ENCODE measurements at places on chromosomes 7 and 10.

DNA sequence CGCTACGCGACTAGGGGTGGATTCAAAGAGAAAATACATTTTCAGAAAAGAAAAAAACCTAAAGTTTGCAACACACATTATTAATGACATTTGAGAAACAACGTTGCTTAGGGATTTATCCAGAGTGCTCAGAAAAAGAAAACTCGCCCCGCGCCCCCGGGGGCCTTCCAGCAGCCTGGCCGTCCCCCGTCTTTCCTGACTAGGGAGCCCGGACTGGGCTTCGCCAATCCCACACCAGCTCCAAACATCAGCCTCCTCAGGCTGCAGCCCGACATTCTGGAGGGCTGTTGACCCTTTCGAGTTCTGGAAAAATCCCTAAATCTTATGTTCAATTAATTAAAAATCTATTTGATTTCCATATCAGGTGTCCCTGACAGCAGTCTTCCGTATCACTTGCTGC, 48.6 kb downstream of the CLEC2L start:
- DNase-seq = no peak

DNA sequence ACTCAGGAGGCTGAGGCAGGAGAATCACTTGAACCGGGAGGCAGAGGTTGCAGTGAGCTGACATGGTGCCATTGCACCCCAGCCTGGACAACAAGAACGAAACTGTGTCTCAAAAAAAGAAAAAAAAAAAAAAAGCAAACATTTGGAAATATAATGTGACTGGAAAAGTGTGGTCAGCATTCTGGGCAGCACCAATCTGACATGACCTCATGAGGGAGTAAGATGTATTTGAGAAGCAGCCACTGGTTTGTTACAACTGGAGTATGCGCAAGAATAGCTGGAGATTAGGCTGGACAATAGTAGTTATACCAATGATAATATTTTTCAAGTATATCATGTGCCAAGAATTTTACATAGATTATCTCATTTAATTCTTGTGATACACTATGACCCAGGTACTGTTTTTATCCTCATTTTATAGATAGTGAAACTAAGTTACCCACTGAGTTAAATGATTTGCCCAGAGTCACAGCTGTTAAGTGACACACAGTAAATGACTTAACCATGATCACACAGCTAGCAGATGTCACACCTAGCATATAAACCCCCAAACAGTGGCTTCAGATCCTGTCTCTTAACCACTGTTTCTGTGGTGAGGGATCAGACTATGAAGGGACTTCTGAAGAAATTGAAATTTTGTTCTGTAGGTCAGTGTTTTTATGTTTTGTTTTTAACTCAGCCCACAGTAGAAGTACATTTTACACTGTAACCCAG, 11.1 kb downstream of the MCU start:
- no peak for DNase-seq

- no peak for DNase-seq
These were observed 976 bp downstream of the NAT16 start for GRCh38 chr7:101179117-101179516.

- no peak for DNase-seq
These were observed 104.5 kb downstream of the VIPR2 start for GRCh38 chr7:159040146-159040545.

DNA sequence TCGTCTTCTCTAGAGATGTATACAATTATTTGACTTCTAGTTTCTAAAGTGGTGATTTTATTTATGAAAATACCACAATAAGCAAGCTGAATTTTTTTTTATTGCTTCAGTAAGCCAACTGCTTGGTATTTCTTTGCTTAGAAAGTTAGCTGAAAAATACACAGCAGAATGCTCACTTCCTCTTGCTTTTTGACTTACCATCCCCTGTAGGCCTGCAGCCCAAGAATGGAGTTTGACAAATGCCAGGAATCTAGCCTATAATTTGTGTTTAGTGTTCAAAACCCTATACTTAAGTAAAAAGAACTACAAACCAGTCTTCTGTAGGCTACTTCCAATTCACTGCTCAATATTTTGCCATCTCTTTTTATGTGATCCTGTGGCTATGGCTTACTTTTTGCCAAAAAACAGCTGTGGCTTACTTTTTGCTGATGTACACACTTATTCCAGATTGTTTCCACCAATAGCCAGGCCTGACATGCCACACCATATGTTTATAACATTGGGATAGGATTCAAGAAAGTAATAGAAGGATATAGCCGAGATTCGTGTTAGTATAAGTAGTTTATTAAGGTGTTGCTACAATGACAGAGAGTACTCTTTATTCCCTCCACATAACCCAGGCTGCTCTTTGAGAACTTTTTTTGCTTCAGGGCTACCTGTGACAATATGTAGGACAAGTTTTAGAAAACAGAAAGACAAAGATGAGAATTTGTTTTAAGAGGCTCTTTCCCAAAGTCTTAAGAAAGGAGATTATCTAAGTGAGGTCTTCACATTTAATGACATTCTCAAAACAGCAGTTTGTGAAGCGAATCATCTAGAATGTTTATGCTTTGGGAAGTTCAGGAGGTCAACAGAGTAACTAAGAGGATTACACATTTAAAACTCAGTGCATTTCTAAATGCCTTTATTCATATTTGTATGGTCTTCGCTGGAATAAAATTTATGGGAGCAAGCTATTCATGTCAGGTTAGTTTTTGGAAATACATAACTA, 263.9 kb upstream of the FZD1 start:
- no peak for DNase-seq

DNA sequence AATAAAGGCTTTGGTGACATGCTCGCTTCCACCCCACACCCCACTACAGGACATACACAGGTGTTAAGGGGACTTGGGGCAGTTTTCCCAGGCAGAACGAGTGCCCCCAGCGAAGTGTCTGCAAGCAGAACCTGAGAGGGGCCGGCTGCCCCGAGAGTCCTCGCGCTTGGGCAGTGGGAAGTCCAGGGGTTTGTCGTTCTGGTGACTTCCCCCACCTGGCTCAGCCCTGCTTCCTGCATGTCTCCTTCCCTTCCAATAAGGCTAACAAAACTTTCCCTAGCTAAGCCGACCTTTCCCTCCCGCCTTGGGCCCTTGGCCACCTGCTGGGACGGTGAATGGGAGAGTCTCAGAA, 916 bp downstream of the VWA2 start:
- no peak for DNase-seq

- no peak for DNase-seq
These were observed 86.9 kb upstream of the GATAD1 start for GRCh38 chr7:92360387-92360786.

DNA sequence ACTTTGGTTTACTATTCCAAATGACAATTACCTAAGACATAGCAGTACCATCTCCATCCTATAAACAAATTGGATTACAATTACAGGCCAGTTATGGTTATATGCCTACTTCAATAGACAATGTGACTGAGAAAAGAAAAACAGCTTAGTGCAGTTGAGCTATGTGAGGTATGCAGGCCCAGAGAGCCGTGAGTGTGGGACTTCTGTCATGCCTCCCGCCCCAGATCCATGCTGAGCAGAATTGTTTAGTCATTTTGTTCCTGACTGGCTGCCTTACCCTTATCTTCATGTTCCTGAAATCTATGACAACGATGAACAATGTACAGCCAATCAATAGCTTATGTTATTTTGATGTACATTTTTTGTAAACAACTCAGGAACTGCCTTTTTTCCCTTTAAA, 21.7 kb downstream of the LARP4B start:
- no peak for DNase-seq

- no peak for DNase-seq
These were observed 129.4 kb downstream of the SLC16A9 start for GRCh38 chr10:59580026-59580863.

DNA sequence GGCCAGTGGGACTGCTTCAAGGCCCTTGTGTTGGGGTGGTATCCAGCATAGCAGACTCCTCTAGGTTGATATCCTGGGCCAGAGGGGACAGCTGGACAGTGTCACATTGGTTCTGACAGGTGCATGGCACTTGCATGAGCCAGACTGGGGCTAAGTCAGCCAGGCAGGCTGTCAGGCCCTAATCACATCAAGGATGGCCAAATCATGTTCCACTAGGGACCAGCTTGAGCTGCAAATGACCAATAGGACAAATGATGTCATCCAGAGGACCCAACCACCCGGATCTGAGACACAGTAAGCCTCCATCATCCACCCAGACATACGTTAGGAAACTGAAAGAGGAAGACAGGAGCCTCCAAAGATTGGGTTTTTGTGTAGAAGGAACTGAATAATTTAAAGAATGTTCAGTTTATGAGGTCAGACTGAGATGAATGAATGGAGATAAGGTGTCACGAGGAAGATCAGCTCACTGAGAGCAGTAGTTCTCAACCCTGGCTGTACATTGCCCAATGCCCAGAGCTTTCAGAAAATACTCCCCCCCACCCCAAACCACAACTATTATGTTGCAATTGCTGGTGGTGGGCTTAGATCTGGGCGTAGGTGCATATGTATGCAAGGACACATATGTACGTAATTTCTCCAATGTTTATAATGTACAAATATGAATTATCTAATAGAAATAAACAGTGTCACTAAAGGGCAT, 75.2 kb upstream of the INHBA start:
- no peak for DNase-seq

GRCh38 chr10:94785211-94785610, 22.7 kb downstream of the CYP2C19 start:
- DNase-seq = no peak

- no peak for DNase-seq
These were observed 1.8 kb downstream of the CYP3A43 start for GRCh38 chr7:99829524-99830160.

GRCh38 chr7:100896732-100897608, 1.3 kb upstream of the ACHE start:
- DNase-seq = no peak

GRCh38 chr10:15411010-15411409, 39.9 kb upstream of the FAM171A1 start:
- no peak for DNase-seq

DNA sequence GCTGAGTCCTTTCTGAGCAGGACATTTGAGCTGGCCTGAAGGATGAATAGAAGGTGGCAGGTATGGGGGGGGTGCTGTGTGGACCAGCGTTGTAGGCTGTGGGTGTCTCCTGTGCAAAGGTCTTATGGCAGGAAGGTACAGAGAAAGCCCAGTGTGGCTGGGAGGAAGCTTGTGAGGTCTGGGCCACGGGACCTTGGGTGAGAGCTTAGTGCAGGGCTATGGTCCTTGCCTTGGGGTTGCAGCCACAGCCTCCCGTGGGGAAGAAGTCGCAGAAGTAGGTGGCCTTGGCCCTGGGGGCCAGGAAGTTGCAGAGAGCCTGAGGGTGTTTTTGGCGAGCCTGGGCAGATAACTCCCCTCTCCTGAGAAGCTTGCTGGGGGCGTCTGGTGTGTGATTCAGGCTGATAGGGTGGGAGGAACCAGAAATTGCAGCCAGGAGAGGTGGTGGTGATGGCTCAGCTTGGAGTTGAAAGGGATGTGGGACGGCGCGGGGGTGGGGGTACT, 172.0 kb upstream of the TNRC18 start:
- DNase-seq = no peak

DNA sequence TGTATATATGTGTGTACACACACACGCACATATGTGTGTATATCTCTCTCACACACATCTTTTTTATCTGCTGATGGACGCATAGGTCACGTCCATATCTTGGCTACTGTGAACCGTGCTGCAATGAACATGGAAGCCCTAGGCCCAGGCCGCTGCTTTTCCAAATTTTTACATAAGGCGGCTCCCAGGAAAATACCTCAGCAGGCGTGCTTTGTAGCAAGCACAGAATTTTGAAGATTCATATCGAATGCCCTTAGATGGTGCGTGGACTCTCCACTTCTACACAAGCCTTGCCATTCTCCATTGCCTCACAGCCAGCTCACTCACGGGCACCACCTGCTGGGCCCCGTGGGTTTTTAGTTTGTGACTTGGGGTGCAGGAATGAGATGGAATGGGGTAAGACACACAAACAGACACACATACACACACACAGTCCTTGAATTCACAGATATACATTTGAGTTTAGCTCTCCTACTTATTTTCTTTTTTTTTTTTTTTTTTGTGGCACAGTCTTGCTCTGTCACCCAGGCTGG, 57.9 kb upstream of the RNF32 start:
- DNase-seq = no peak

- no peak for DNase-seq
These were observed 39.8 kb upstream of the ARL4A start for GRCh38 chr7:12647364-12648219.

- DNase-seq = no peak
These were observed 237.9 kb upstream of the MYO3A start for GRCh38 chr10:25696013-25696708.

GRCh38 chr10:33487014-33487776, 152.7 kb upstream of the NRP1 start:
- no peak for DNase-seq

DNA sequence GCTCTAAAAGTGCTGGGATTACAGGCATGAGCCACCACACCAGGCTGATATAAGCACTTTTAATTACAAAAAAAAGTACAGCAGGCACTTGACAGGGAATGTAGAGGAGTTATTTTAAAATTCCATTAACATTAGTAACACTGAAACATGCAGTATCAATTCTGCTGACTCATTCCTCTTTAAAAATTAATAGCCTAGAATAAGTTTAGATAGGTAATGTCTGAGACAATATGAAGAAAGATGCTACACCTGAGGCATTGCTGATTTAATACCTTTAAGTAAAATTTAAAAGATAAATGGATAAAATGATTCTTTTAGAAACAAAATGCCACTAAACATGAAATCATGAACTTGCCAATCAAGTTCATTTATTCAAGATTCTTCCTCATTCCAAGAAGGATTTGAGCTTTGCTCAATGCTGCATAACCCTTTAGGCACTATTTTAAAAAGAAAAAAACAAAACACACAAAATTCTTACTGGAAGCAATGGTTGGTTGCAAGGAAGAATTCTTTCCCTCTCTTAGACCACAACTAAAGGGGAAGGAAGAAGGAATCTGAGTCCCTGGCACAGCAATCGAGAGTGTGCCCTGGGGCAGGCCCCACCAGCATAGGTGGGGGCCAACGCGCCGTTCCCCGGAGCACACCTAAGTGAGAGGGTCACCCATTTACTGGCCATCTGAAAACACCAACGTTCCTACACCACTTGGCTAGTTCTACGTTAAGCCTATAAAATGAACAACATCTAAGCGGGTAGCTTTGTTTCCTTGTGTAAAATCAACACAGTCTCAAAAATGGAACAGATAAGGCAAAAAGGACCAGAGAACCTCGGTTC, 26.6 kb downstream of the ESYT2 start:
- no peak for DNase-seq

- DNase-seq = no peak
These were observed 193.2 kb upstream of the KLF6 start for GRCh38 chr10:3978174-3978573.

DNA sequence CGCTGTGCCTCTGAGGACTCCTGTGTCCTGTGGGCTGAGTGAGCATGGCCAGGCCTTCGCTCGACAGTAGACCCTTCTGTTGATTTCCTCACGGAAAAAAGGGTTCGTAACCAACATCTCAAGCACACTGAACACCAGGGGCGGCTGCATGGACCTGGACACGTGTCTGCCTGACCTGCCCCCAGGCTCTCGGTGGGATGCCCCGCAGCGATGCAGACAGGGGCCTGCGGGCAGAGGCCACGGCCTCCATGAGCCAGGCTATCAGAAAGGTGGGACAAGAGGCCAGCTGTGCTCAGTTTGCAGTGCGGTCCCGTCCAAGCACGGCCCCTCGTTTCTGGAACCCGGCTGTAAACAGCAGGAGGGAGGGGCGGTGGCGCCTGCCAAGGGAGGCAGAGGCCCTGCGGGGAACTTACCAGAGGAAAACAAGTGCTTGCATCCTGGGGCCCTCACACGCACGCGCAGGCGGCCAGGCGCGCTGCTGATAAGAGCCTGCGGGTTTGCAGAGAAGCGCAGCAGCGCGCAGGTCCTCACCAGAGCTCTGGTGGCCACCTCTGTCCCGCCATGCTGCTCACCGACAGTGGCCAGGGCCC, 10.6 kb downstream of the GPR146 start:
- DNase-seq = peak; percentile 19

- DNase-seq = no peak
These were observed 419.8 kb downstream of the GRID1 start for GRCh38 chr10:85946713-85947326.
